Upper lobe of right lung (tissue), 1 donor: ENCODE measurements at places on chromosomes 12 and 14. TPM values are rescaled to one million over a fixed set of nuclear protein-coding genes. Genes with fewer than 3 reads are reported as not detected.

The TAS2R8 gene
- not detected for total RNA-seq

The HOMEZ gene
- 11.0 TPM for total RNA-seq

The NINJ2 gene
- total RNA-seq = 23.4 TPM

The WNT1 gene
- total RNA-seq = not detected
